ENCODE measurements at places on chromosomes 11 and 22.

DNA sequence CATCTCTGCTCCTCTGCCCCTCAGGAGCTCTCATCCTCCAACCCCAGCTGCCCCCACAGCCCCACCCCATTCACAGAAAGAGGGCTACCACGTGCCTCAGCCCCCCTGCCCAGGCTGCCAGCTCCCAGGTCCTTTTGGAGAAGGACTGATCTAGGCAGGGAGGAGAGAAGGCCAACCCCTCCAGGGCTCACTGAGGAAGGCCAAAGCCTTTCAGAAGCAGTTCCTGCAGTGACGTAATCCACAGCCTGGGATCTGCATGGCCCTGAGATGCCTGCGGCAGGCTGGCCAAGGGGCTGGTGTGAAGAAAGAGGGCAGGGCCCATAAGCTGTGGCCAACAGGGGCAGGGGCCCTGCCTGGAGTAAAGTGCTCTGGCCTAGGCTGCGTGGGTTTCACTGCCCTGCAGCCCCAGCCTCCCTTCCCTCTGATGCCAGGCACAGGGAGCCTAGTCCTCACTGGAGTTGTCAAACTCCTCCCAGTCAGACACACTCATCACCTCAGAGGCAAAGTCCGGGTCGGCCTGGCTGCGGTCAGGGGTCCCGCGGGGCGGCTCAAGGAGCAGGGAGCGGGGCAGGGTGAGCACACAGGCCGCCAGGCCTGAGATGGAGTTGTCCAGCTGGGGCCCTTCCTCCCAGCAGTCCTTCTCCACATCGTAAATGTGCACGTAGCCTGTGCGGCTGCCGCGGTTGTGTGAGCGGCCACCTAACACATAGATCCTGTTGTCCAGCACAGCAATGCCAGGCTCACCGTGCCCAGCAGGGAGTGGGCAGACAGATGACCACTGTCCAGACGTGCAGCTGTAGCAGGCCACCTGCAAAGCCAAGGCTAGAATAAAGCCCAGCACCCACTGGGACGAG lies 4.2 kb upstream of the SCARF2 start:
- H3K4me1 ChIP-seq = peaks cover 28% of the 10 kb centered on the region
- H3K27ac ChIP-seq = no peak overlapping the region
- H3K4me3 ChIP-seq = no peak overlapping the region
- H3K36me3 ChIP-seq = peaks cover 46% of the 10 kb centered on the region
- peak; percentile 45 for DNase-seq

- H3K4me3 ChIP-seq = no peak overlapping the region
- H3K36me3 ChIP-seq = peaks cover 86% of the 10 kb centered on the region
- H3K27me3 ChIP-seq = no peaks in the 10 kb centered on the region
- no peak overlapping the region for H3K27ac ChIP-seq
- no peaks in the 10 kb centered on the region for H3K4me1 ChIP-seq
Measured at GRCh38 chr11:46319074-46319453, 28.2 kb upstream of the DGKZ start.

- peaks cover 4% of the 10 kb centered on the region for H3K4me1 ChIP-seq
- no peaks in the 10 kb centered on the region for H3K36me3 ChIP-seq
- H3K4me3 ChIP-seq = no peak overlapping the region
- H3K27me3 ChIP-seq = peaks cover 45% of the 10 kb centered on the region
- H3K27ac ChIP-seq = no peak overlapping the region
Measured at GRCh38 chr11:45502226-45502545, 163.2 kb downstream of the CHST1 start.

GRCh38 chr11:58577555-58578135 lies 1.2 kb upstream of the ZFP91 start:
- peak overlapping the region; percentile 100 for H3K27ac ChIP-seq
- H3K27me3 ChIP-seq = no peaks in the 10 kb centered on the region
- peaks cover 6% of the 10 kb centered on the region for H3K36me3 ChIP-seq
- peak; percentile 99 for DNase-seq

- no peak overlapping the region for H3K4me3 ChIP-seq
- no peak for DNase-seq
- peaks cover 82% of the 10 kb centered on the region for H3K36me3 ChIP-seq
- no peak overlapping the region for H3K27ac ChIP-seq
- no peaks in the 10 kb centered on the region for H3K27me3 ChIP-seq
- H3K4me1 ChIP-seq = peaks cover 2% of the 10 kb centered on the region
Measured at GRCh38 chr11:64908766-64909165, 8.2 kb downstream of the ATG2A start.

- peaks cover 4% of the 10 kb centered on the region for H3K27me3 ChIP-seq
- H3K36me3 ChIP-seq = no peaks in the 10 kb centered on the region
- H3K27ac ChIP-seq = no peak overlapping the region
- H3K4me1 ChIP-seq = peaks cover 7% of the 10 kb centered on the region
- no peak overlapping the region for H3K4me3 ChIP-seq
Measured at GRCh38 chr22:39276440-39277141, 31.8 kb upstream of the PDGFB start.
